Natural killer cell (primary cell): ENCODE measurements at places on chromosomes 1 and 21. TPM values are rescaled to one million over a fixed set of nuclear protein-coding genes. Genes with fewer than 3 reads are reported as not detected.

DIO1 gene
- total RNA-seq, result not detected

CD1B gene
- not detected for total RNA-seq

CYP4X1 gene
- total RNA-seq, result not detected

LCA5L gene
- 0.14 TPM for total RNA-seq

FCGR2B gene
- 76.9 TPM for total RNA-seq
